GOT3 (cell line): ENCODE measurements at places on chromosomes 5 and 9.

DNA sequence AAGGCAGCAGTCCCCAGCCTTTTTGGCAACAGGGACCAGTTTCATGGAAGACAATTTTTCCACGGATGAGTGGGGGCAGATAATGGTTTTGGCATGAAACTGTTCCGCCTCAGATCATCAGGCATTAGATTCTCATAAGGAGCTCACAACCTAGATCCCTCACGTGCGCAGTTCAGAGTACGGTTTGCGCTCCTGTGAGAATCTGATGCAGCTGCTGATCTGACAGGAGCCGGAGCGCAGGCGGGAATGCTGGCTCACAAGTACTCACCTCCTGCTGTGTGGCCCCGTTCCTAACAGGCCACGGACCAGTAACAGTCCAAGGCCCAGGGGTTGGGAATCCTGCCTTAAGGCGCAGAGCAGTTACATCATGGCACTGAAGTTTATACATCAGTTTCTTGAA lies 3.3 kb upstream of the BRD3 start:
- no peak for DNase-seq

- no peak for DNase-seq
Measured at GRCh38 chr9:36897019-36897418, 137.0 kb downstream of the PAX5 start.

DNA sequence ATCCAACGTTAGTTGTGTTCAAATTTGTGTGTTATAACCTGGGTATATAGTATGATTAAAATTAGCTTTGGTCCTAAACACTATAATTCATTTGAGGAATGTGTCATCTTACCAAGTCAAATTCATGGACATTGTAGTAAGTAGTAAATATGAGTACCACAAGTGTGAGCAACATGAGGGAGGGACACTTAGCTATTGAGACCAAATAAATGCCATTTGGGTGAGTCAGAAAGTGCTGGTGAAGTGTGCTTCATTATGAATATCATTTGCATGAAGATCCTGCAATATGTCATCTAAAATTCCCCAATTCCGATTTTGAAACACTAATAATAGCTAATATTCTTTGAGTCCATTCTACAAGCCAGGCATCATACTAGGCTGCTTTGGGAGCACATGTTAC lies 336.7 kb upstream of the KIF2A start:
- DNase-seq = no peak

DNA sequence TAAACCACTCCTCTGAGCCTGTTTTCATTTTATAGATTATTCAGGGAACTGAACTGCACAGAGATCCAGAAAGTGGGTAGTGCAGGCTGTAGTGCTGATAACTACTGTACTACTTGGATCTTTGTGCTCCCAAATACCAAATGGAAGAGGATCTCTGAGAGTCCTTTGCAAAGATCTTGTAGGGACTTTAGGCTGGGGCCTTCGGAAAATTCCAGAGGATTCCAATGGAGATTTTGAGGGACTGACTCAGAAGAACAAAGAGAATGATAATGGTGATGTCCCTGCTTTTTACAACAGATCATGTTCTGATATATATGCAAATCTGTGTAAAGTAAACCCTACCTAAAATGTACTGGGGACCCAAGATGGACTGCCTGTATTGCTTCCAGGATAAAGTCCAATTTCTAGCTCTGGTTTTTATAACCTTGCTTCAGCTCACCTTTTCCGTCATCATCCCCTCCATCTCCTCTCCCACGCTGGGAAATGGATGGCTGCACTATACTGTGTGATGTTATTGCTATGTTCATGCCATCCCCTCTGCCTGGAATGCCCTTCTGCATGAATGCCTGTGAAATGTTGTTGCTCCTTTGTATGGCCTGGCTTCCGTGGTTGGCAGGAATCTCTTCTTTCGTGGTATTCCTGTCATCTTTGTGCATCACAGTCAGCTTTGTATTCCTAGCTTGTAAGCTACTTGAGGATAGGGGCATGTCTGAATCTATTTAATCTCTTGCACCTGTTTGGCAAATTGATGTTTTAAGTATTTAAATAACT lies 9.7 kb upstream of the PSMD5 start:
- no peak for DNase-seq

GRCh38 chr5:158911693-158912363 lies 187.9 kb downstream of the EBF1 start:
- no peak for DNase-seq

DNA sequence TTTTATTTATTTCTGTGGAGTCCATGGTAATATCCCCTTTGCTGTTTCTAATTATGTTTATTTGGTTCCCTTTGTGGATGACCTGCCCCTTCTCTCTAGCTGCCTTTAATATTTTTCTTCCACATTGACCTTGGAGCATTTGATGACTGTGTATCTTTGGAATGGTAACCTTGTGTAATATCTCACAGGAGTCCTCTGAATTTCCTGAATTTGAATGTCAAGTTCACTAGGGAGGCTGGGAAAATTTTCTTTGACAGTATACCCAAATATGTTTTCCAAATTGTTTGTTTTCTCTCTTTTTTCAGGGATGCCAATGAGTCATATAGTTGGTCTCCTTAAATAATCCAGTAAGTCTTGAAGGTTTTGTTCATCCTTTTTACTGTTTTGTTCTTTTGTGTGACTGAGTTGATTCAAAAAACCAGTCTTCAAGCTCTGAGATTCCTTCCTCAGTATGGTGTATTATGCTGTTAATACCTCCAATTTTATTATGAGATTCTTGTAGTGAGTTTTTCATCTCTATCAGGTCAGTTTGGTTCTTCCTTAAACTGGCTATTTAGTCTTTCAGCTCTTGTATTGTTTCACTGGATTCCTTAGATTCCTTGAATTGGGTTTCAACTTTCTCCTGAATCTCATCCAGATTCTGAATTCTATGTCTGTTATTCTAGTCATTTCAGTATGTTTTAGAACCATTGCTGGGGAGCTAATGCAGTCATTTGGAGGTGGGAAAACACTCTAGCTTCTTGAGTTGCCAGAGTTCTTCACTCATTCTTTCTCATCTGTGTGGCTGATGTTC lies 349.0 kb upstream of the TARS1 start:
- no peak for DNase-seq

- DNase-seq = no peak
Measured at GRCh38 chr9:106146066-106146840, 451.9 kb downstream of the TMEM38B start.

GRCh38 chr5:40616781-40617180 lies 62.9 kb upstream of the PTGER4 start:
- no peak for DNase-seq

GRCh38 chr9:14687042-14687719 lies 6.1 kb downstream of the ZDHHC21 start:
- DNase-seq = no peak

DNA sequence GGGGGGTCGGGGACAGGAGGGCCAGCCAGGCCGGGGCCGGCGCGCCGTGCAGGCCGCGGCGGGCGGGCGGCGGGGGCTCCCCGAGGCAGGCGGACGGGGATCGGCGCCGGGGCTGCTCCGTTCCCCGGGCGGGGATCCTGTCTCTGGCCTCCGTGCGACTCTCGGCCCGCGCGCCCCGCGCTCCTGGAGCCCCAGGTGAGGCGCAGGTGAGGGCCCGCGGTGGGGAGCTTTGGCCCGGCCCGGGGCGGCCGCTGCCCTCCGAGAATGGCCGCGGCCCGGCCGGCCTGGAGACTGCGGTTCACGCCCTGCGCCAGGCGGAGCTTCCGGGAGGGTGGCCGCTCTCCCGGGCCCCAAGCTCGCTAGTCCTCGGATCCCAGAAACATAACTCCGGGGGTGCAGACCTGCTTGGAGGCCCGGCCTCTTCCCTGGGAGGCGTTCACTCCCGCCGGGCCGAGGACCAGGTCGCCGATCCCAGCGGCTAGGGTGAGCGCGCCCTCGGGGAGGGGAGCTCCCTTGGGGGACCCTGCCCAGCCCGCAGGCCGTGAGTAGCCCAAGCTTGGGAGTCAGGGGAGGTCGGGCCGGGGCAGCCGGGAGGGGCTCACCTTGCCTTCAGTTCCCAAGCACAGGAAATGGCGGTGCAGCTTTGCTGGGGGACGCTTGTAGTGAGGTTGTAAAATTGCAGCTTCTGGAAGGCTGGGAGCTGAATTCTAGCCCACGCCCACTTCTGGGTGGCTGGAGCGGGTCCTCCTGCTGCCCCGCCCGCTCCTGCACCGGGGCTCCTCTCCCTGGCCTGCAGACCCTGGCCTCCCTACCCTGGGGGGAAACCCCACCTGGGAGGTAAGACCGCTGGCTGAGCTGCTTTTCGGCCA lies 723 bp downstream of the PPP1R26 start:
- DNase-seq = no peak

DNA sequence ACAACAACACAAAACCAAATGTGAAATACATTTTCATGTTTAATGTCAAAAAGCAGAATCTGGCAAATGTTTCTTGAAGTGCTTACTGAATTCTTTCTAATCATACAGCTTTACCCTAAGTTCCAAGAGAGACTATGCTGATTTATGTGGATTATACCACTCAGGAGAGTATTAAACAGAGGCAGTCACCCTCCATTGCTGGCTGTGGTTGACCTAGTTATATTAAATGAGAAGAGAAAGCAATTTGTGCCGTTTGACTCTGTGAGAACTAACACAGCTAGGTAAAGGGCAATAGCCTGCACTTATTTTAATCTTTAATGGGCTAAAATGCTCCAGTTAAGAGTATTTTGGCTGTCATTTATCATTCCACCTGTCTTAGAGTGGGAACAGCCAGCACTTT lies 62.6 kb downstream of the ELL2 start:
- no peak for DNase-seq

DNA sequence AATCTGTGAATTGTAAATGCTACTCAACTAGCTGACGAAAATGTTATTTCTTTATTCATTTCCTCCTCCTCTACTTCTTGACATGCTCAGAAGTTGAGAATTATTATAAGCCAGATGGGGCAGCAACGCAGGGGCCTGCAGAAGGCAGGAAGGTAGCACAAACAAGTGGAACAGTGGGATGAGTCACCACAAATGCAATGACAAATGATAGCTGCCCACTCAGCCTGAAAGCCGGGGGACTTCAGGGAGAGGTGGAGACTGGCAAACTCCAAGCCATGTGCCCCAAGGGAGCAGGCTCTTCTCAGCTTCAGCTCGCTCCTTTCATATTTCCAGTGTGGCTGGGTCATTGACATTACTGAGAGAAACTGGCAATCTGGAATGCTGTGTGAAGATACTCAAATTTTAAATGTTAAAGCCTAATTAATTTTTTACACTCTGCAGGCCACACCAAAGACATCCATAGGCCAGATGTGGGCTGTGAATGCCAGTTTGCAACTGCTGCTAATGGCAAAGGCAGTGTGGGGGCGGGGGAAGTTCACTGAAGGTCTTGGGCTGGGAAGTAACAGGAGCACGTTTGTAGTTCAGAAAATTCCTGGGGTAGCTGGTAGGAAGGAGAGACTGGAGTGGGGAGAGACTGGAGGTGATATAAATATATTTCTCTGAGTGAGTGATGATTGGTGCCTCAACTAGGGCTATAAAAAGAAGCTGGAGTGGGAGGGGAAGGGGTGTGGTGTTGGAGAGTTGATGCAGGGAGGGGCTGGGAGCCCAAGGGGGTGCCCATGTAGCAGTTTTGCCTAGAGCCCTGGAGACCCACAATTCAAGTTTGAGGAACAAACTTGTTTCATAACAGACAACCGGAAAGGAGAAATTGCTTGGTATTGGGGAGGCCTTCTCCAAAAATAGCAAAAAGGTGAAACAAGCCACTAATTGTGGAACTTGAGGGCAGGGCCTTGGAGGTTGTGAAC lies 20.8 kb upstream of the ADRB2 start:
- no peak for DNase-seq

DNA sequence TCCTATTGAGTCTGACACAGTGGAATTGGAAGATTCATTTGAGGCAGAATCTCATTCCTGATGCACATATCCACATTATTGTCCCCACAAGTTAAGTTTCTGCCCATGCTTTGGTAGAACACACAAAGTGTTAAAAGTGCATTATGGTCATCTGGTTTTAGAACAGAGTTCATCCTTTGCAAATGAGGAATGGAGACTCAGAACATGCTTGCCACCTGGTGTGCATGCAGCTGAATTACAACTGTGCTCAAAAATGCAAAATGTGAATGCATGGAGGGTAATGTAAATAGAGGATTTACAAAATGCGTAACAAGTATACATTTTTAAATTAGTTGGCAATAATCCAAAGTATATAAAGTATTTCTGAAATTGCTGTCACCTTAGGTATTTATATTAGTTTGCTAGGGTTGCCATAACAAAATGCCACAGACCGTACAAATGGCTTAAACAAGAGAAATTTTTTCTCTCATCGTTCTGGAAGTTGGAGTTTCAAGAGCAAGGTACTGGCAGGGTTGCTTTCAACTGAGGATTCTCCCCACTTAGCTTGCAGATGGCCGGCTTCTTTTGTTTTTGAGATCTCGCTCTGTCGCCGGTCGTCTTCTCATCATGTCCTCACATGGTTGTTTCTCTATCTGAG lies 671.1 kb downstream of the TAF11L14 start:
- DNase-seq = no peak
